ENCODE measurements at places on chromosomes 16 and 17.

DNA sequence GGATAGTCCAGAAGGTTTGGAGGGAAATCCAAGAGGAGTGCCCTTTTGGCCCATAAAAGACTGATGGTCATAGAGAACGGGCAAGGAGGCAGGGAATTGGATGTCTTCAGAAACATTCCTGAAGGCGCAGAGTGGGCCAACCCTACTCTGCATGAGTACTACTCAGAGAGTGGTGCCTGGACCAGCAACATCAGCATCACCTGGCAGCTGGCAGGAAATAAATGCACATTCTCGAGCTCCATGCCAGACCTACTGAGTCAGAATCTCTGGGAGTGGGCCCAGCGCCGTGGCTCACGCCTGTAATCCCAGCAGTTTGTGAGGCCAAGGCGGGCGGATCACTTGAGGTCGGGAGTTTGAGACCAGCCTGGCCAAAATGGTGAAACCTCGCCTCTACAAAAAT lies 27.1 kb upstream of the SLC39A11 start:
- DNase-seq = no peak
- no peaks in the 10 kb centered on the region for H3K36me3 ChIP-seq
- no peak overlapping the region for H3K27ac ChIP-seq
- H3K4me3 ChIP-seq = no peak overlapping the region

GRCh38 chr17:79214459-79214858 lies 139.8 kb downstream of the ENGASE start:
- H3K27ac ChIP-seq = no peak overlapping the region
- DNase-seq = no peak
- no peaks in the 10 kb centered on the region for H3K4me1 ChIP-seq
- no peak overlapping the region for H3K4me3 ChIP-seq

DNA sequence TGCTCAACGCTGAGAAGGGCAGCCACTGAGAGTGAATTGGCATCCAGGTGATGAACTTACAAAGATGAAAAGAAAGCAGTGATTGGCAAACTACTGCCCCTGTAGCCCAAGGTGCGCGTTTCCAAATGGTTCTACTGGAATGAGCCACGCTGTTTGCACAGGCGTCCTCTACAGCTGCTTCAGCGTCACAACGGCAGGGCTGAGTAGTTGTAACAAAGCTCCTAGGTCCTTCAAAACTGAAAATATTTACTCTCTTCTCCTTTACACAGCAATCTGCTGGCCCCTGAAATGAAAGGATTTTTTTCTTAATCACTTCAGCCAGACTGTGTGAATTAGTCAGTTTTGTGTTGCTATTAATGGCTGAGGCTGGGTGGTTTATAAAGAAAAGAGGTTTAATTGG lies 107.2 kb upstream of the FOXF1 start:
- H3K27ac ChIP-seq = no peak overlapping the region
- no peaks in the 10 kb centered on the region for H3K4me1 ChIP-seq
- no peak for DNase-seq
- H3K4me3 ChIP-seq = no peak overlapping the region
- H3K27me3 ChIP-seq = peaks cover 14% of the 10 kb centered on the region
- no peaks in the 10 kb centered on the region for H3K36me3 ChIP-seq

- no peaks in the 10 kb centered on the region for H3K27me3 ChIP-seq
- H3K4me1 ChIP-seq = no peaks in the 10 kb centered on the region
- peaks cover 9% of the 10 kb centered on the region for H3K36me3 ChIP-seq
Measured at GRCh38 chr16:72960101-72960500, 87.8 kb downstream of the ZFHX3 start.

- H3K27me3 ChIP-seq = peaks cover 4% of the 10 kb centered on the region
- H3K36me3 ChIP-seq = no peaks in the 10 kb centered on the region
- peaks cover 21% of the 10 kb centered on the region for H3K4me1 ChIP-seq
- H3K27ac ChIP-seq = no peak overlapping the region
- no peak overlapping the region for H3K4me3 ChIP-seq
Measured at GRCh38 chr17:74986206-74986576, 1.2 kb upstream of the CDR2L start.

DNA sequence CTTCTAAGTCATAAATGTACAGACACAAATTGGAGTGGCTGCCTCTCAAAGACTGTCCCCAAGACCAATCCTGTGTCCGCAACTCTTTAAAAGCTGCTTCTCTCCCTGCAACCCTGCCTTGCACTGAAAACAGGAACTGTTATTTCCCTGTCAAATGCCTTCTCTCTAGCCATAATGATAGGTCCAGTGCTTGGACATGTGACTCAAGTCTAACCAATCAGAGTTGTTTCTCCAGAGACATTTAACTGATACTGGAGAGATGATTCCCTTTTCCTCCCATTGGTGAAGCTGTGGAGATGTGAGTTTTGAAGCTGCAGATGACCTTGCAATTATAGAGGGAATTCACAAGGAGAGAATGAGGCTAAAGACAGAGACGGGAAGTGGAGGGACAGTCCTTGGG lies 253.3 kb upstream of the CDH5 start:
- no peak for DNase-seq
- H3K27me3 ChIP-seq = no peaks in the 10 kb centered on the region
- H3K36me3 ChIP-seq = no peaks in the 10 kb centered on the region
- no peaks in the 10 kb centered on the region for H3K4me1 ChIP-seq
- no peak overlapping the region for H3K27ac ChIP-seq

- H3K4me3 ChIP-seq = no peak overlapping the region
- no peak for DNase-seq
- H3K4me1 ChIP-seq = peaks cover 8% of the 10 kb centered on the region
- peaks cover 25% of the 10 kb centered on the region for H3K27me3 ChIP-seq
- H3K36me3 ChIP-seq = no peaks in the 10 kb centered on the region
Measured at GRCh38 chr17:10292057-10292937, 80.5 kb downstream of the MYH13 start.

GRCh38 chr16:380762-381011 lies 1.1 kb downstream of the PGAP6 start:
- peak overlapping the region; percentile 74 for H3K4me3 ChIP-seq
- H3K27me3 ChIP-seq = no peaks in the 10 kb centered on the region
- H3K36me3 ChIP-seq = no peaks in the 10 kb centered on the region
- no peak for DNase-seq
- peaks cover 31% of the 10 kb centered on the region for H3K4me1 ChIP-seq

GRCh38 chr17:82788206-82789001 lies 36.5 kb downstream of the TBCD start:
- DNase-seq = no peak
- no peak overlapping the region for H3K4me3 ChIP-seq
- H3K4me1 ChIP-seq = no peaks in the 10 kb centered on the region
- no peak overlapping the region for H3K27ac ChIP-seq

DNA sequence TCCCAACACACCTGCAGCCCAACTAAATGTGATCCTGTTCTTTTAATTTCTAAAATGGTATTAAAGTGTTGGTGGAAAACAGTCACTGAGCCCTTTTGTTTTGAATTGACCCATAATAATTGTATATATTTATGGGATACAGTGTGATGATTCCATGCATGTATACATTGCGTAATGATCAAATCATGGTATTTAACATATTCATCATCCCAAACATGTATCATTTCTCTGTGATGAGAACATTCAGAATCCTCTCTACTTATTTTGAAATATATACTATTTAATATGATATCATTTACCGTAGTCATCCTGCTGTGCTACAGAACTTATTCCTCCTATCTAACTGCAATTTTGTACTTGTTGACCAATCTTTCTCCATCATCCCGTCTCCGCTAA lies 14.0 kb upstream of the MYH10 start:
- H3K4me3 ChIP-seq = no peak overlapping the region
- H3K27ac ChIP-seq = no peak overlapping the region
- no peak for DNase-seq
- H3K36me3 ChIP-seq = no peaks in the 10 kb centered on the region

DNA sequence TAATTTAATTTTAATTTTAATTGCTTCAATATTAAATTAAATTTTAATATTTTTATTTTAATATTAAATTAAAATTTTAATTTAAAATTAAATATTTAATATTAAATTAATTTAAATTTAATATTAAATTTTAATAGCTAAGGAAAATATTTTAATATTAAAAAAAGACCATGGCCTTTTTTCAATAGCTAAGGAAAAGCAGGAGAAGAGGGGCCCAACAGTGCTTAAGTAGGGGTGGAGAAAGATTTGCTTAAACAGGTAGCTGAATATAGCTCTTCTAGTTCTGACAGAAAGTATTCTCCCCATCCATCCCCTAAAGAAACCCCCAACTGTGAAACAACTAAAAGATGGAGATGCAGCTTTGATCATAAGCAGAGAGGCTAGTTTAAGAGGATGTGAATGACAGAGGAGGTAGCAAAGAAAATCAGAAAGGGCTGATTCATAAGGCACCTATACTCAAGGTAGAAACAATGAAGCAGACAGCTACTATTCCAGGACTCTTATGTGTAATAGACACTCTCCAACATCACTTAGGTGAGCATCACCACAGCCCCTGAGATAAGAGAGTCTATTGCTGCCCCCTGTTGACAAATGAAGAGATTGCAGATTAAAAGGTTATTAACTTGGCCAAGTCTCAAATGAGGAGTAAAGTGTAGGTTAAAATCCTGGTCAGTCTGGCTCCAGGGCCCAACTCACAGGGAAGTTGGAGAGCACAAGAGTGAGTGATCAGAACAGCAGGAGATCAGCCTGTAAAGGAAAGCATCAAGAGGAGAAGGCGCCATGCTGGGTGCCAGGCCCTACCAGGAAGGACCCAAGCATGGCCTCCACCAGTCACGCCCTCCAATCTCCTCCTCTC lies 7.8 kb upstream of the RNASEK start:
- H3K27me3 ChIP-seq = no peaks in the 10 kb centered on the region
- H3K4me3 ChIP-seq = no peak overlapping the region
- no peak for DNase-seq
- H3K27ac ChIP-seq = peak overlapping the region; percentile 54
- H3K4me1 ChIP-seq = peaks cover 22% of the 10 kb centered on the region

- peaks cover 29% of the 10 kb centered on the region for H3K4me1 ChIP-seq
- DNase-seq = no peak
- no peaks in the 10 kb centered on the region for H3K27me3 ChIP-seq
Measured at GRCh38 chr16:29698042-29698441, 19.1 kb downstream of the QPRT start.

GRCh38 chr16:74468807-74469525 lies 47.7 kb upstream of the CLEC18B start:
- no peaks in the 10 kb centered on the region for H3K27me3 ChIP-seq
- H3K27ac ChIP-seq = no peak overlapping the region
- peaks cover 91% of the 10 kb centered on the region for H3K36me3 ChIP-seq
- H3K4me3 ChIP-seq = no peak overlapping the region
- peaks cover 16% of the 10 kb centered on the region for H3K4me1 ChIP-seq

- DNase-seq = no peak
- no peak overlapping the region for H3K4me3 ChIP-seq
- H3K27ac ChIP-seq = no peak overlapping the region
- H3K36me3 ChIP-seq = no peaks in the 10 kb centered on the region
- H3K27me3 ChIP-seq = no peaks in the 10 kb centered on the region
- H3K4me1 ChIP-seq = peaks cover 6% of the 10 kb centered on the region
Measured at GRCh38 chr16:57115514-57116182, 23.3 kb downstream of the CPNE2 start.

GRCh38 chr17:49830605-49831004 lies 17.3 kb downstream of the TAC4 start:
- no peak overlapping the region for H3K4me3 ChIP-seq
- H3K27me3 ChIP-seq = no peaks in the 10 kb centered on the region
- H3K27ac ChIP-seq = no peak overlapping the region
- DNase-seq = no peak
- H3K4me1 ChIP-seq = peaks cover 3% of the 10 kb centered on the region
- peaks cover 71% of the 10 kb centered on the region for H3K36me3 ChIP-seq

- no peak overlapping the region for H3K4me3 ChIP-seq
- H3K36me3 ChIP-seq = no peaks in the 10 kb centered on the region
- H3K4me1 ChIP-seq = no peaks in the 10 kb centered on the region
- H3K27me3 ChIP-seq = peaks cover 11% of the 10 kb centered on the region
- no peak for DNase-seq
Measured at GRCh38 chr16:3983081-3983520, 102.6 kb upstream of the CREBBP start.

- no peaks in the 10 kb centered on the region for H3K4me1 ChIP-seq
- peaks cover 20% of the 10 kb centered on the region for H3K27me3 ChIP-seq
- no peak for DNase-seq
- no peak overlapping the region for H3K27ac ChIP-seq
Measured at GRCh38 chr17:57034807-57035754, 50.0 kb upstream of the AKAP1 start.

- no peaks in the 10 kb centered on the region for H3K36me3 ChIP-seq
- peaks cover 1% of the 10 kb centered on the region for H3K4me1 ChIP-seq
- no peak overlapping the region for H3K4me3 ChIP-seq
- no peak overlapping the region for H3K27ac ChIP-seq
Measured at GRCh38 chr16:87593710-87594258, 8.5 kb upstream of the JPH3 start.

GRCh38 chr17:17514993-17515933 lies 19.1 kb upstream of the RASD1 start:
- no peaks in the 10 kb centered on the region for H3K27me3 ChIP-seq
- no peak overlapping the region for H3K27ac ChIP-seq
- no peak overlapping the region for H3K4me3 ChIP-seq
- no peaks in the 10 kb centered on the region for H3K4me1 ChIP-seq
- H3K36me3 ChIP-seq = no peaks in the 10 kb centered on the region
- DNase-seq = no peak

GRCh38 chr16:68450741-68451255 lies 2.5 kb upstream of the SMPD3 start:
- peaks cover 23% of the 10 kb centered on the region for H3K4me1 ChIP-seq
- no peaks in the 10 kb centered on the region for H3K27me3 ChIP-seq
- DNase-seq = no peak
- H3K27ac ChIP-seq = no peak overlapping the region
- H3K36me3 ChIP-seq = no peaks in the 10 kb centered on the region
- H3K4me3 ChIP-seq = no peak overlapping the region

DNA sequence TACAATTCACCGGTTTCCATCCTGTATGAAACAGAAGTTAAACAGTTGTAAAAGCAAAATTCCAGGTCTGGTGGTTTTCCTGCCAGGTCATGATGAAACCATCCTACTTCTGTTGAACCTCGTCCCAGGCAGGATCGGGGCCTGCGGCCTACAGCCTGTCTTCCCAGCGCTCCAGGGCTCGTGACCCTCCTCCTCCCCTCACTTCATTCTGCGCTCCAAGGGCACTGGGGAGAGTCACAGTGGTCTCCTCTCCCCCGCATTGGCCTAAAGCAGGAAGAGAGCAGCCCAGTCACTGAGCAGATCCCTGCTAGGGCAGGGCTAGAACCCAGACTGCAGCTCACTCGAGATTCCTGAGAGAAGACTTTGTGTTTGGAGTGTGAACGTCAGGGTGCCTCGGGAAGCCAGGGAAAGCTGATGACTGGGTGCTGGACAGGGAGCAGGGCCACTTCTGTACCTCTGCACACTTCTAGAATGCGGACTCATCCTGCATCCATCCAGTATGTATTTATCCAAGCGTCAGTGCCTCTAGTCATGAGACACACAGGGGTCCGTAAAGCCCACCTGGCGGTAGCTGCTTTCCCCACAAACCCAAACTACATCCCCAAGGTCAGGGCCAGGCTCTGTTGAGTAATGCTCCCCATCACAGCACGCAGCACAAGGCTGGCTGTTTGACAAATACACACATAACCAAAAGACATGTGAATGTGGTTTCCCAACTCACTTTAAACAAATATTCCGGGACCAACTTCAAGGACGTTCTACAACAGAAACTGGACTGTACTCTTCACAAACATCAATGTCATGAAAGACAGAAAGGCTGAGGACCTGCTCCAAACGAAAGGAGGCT lies 1.7 kb upstream of the ITGAE start:
- no peaks in the 10 kb centered on the region for H3K27me3 ChIP-seq
- no peak for DNase-seq
- no peak overlapping the region for H3K4me3 ChIP-seq

- H3K36me3 ChIP-seq = peaks cover 96% of the 10 kb centered on the region
- H3K4me1 ChIP-seq = peaks cover 50% of the 10 kb centered on the region
- H3K4me3 ChIP-seq = no peak overlapping the region
Measured at GRCh38 chr17:77208217-77208808, 67.5 kb downstream of the SEC14L1 start.

Data from activated B cell treated with CpG ODN at 0.5 μM for 24 hours (primary cell).